Heart left ventricle (tissue), 16 donors: ENCODE measurements at places on chromosomes 2 and 18. TPM values are rescaled to one million over a fixed set of nuclear protein-coding genes. Genes with fewer than 3 reads are reported as not detected.

NEU2 gene
- polyA plus RNA-seq = not detected

EVX2 gene
- not detected for polyA plus RNA-seq

TUBA4A gene
- 189 TPM for polyA plus RNA-seq

CD28 gene
- 0.21 TPM for polyA plus RNA-seq

CAPN14 gene
- polyA plus RNA-seq = 0.07 TPM

RGPD6 gene
- polyA plus RNA-seq = 8.7 TPM

TACR1 gene
- 0.11 TPM for polyA plus RNA-seq

CAVIN2 gene
- 35.2 TPM for polyA plus RNA-seq

ANKRD36C gene
- polyA plus RNA-seq = 1.3 TPM

IL36G gene
- not detected for polyA plus RNA-seq

UGT1A4 gene
- not detected for polyA plus RNA-seq
